Hepatocyte (in vitro differentiated cells): ENCODE measurements at places on chromosomes 7 and 10.
A peak's percentile ranks its signal among the peaks of the same experiment; 100 is the strongest.

- DNase-seq = peak; percentile 39
Observed at GRCh38 chr10:29239569-29240472, 49.0 kb upstream of the LYZL1 start.

GRCh38 chr10:48214716-48215485 is 59.6 kb downstream of the FRMPD2 start:
- no peak for DNase-seq

DNA sequence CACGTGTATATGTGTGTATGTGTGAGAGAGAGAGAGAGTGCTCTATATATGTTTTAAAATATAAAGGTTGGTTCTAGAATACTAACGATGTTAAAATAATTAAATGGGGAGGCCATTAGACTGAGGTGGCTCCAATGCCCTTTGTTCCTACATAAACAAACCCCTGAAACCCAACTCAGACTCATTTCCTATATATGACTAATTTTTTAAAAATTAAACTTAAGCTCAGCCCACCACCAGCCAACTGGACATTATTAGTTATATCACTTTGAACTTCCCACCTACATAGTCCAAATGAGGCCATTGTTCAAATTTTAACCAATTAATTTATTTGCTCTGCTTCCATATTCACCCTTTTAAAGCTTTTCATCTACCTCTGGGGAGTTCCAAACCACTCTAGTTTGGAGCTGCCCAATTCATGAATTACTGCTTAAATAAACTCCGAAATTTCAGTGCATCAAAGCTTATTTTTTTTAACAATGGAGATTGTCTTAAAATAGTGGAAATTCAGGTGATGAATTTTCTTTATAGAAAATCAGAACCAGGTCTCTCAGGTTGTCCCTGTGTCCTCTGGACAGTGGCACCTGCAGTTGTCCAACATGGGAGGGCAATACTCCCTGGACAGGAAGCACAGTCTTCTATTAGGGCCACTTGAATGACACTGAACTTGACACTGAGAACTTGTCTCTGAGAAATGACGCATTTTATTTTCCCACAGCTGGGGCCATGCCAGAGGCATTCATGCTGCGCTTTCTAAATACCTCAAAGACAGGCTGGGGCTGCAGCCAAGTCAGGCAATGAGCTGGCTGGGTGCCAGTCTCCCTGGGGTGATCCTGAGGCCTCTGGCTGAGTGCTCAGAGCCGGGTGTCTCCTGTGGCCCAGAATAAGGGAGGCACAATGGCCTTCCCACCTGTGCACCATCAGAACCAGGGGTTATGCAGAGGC is 109.5 kb upstream of the TMEM72 start:
- DNase-seq = peak; percentile 48

- no peak for DNase-seq
Observed at GRCh38 chr10:126068322-126068721, 172.0 kb downstream of the FANK1 start.

GRCh38 chr7:69078997-69079769 is 519.1 kb upstream of the AUTS2 start:
- DNase-seq = no peak

GRCh38 chr7:157462419-157462771 is 125.6 kb downstream of the DNAJB6 start:
- DNase-seq = no peak

DNA sequence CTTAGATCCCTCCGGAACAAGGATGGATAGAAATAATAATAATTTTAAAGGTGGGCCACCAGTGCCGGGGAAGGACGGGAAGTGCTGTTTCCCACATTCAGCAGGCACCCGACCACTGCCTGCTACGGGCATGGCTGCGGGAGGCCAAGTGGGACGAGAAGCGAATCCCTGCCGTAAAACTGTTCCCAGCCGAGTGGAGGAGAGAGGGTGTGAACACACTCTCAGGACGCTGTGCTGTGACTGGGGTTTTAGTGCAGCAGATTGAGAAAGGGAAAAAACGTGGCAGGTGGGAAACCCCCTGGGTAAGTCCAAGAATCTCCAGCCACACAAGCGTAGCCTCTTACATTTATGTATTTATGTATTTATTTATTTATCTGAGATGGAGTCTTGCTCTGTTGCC is 158.8 kb downstream of the DNAJB6 start:
- no peak for DNase-seq

DNA sequence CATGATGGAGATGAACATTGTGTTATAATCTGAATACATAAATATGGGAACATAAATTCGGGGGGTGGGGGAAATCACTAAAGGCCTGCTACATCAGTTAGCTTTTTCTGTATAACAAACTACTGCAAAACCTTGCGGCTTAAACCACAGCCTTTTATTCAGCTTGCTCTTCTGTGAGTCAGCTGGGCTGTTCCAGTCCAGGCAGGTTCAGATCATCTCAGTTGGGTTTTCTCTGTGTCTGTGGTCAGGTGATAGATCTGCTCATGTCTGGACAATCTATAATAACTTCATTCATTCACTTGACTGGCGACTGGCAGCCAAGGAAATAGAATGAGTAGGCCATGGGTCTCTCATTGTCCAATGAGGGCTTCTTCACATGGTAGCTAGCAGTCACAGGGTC is 23.5 kb downstream of the HTR7 start:
- no peak for DNase-seq

GRCh38 chr10:126062131-126063032 is 166.0 kb downstream of the FANK1 start:
- peak; percentile 68 for DNase-seq

DNA sequence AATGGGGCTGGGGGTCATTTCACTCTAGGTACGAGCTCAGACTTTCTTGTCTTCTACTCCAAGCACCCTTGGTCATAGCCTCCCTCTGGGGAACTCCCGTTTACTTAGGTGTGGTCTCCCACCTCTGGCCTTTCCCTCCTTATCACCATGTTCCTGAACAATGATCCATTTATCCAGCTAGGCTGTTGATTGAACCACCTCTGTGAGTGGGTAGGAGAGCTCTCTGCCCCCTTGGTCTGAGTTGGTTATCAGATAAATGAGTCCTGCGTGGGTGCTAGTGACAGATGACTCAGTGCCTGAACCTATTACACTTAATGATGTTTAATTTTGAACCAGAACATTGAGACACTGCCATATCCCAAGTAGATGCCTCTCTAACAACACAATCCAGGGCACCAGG is 9.4 kb downstream of the BLNK start:
- DNase-seq = peak; percentile 42

- peak; percentile 58 for DNase-seq
Observed at GRCh38 chr7:115679976-115680375, 350.6 kb downstream of the TFEC start.

DNA sequence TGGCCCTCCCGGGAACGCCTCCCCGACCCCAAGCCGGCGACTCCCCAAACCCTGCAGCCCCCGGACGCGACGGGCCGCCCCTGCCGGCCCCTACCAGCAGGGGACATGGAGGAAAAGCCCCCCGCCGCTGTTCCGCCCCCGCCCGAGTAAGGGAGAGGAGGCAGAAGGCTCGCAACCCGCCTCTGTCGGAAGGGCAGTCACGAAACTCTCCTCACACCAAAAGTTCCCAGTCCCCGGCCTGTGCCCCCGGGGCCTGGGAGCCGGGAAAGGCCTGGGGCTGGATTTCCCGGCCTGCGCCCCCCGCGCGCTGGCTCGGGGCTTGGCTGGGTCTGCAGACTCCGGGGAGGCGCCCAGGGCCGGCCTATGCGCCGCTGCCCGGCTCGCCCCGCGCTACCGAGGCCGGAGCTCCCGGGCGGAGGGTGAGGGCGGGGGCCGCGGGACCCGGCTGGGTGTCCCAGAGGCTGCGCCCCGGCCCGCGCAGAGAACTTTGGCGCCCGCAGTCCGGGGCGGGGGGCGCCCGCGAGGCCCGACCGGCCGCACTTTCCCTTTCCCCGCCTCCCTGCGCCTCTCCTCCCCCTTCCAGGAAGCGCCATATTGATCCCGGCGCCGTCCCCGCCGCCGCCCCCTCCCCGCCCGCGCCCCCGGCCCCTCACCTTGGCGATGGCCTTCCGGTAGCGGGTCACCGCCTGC is 728 bp downstream of the PARD3 start:
- peak; percentile 82 for DNase-seq

DNA sequence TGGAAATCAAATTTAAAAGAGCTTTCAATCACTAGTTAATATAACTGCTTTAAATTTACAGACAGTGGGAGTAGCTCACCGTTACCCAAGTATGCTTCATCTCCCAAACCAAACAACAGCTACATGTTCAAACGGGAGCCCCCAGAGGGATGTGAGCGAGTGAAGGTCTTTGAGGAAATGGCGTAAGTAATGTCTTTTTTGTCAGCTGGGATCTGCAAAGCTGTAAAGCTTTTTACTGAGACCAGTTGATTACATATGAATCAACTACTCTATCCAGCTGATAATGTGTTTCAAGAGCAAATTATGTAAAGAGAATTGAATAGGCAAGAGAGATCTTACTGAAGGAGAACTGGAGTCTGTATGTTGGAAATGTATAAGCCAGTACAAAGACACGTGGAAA is 116.2 kb downstream of the GLCCI1 start:
- no peak for DNase-seq

DNA sequence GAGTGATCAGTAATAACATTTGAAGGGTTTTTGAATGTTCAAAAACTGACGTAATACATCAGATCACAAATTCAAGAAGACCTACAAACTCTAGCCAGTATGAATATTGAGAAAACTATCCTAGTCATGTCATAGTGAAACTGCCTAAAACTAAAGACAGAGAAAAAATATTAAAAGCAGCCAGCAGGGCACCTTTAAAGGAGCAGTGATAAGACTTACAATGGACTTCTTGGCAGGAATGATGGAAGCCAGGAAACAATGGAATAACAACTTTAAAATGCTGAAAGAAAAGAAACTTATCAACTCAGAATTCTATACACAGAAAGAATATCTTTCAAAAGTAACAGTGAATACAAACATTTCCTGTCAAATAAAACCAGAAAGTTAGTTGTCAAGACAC is 78.3 kb upstream of the CTBP2 start:
- DNase-seq = no peak

DNA sequence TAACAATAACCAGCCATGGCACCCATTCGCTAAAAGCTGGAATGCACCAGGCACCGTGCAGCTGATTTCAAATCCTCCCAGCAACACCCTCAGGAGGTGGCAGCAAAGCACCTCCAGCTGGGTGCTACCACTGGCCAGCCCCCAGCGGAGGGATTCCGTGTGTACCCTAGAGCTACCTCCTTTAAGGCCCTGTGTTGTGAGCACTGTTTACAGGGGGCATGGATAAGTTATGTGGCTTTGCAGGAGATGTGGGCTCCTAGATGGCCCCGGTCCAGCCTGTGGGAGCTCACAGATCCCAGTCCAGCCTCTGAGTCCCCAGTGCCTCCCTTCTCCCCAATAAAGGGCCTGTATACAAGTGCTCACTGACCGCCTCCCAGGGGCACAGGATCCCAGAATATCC is 27.1 kb downstream of the TNRC18 start:
- DNase-seq = no peak

GRCh38 chr7:26556061-26556881 is 264.6 kb downstream of the SNX10 start:
- DNase-seq = no peak

DNA sequence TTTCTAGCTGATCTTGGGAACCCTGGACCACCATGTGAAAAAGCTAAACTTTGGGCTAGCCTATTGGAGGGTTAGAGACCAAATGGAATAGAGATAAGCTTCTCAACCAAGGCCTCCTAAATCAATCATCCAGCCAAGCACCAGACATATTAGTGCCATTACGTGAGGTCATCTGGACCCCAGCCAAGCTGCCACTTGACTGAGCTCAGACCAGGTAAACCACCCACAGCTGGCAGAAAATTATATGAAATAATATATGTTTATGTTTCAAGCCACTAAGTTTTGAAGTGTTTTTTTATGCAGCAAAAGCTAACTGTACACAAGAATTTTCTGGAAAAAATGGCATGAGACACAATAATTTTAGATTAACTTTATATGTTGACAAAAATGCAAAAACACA is 82.6 kb upstream of the PCGF5 start:
- no peak for DNase-seq

DNA sequence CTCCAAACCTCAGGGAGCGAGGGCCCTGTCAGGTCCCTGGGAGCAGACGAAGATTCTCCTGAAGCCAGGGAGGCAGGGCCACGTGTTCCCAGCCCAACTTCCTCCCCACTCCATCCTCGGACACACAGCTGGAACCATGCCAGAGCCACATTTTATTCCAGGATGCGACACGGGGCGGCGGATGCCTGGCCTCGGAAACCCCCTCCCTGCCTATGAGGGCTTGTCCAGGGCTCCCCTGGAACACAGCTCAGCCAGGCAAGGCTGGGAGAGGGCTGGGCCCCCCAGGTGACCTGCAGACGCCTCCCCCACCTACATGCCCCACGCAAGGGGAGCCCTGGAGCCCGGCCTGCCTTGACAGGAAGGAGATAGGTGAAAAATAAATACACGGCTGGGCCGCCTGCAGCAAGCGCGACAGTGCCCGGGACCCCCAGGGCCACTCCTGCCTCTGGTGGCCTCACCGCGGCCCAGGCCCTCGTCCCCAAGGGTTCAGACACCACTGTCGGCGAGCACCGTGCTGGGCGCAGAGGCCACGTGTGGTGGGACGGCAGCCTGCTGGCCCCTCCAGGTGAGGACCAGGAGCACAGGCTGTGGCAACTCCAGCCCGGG is 21.5 kb downstream of the GET4 start:
- DNase-seq = peak; percentile 46
